ENCODE measurements at places on chromosomes 16 and 17.

DNA sequence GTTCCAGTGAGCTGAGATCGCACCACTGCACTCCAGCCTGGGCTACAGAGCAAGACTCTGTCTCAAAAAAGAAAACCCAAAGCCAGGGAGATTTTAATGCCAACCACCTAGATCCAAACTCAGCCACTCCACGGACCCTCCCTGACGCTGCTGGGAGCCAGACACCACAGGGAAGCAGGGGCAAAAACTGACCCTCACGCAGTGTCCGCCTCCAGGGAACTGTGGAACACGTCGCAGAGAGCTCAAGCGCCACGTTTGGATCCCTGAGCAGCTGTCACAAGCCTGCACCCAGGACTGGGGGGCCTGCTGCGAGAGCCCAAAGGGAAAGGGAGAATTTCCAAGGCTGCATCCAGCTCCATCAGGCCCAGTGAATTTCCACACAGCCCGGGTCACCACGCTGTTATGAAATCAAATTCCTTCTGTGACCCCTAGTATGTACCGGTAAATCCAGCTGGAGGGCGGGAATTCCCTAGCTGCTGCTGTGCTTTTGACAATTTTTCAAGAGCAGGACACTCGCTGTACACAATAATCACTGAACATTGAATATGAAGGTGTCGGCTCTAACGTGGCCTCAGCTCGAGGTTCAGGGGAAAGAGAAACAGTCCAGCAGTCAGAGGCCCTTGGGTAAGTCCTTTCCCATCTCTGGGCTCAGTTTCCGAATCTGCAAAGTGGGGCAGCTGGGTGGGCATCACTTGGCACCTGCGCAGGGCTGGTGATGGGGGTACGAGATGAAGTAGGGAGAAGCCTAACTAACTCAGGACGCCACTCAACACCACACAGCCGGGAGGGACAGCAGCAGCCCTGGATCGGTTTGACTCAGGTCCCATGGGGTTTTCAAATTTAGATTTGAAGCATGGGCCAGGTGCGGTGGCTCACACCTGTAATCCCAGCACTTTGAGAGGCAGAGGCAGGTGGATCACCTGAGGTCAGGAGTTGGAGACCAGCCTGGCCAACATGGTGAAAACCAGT lies 8.6 kb downstream of the CARHSP1 start:
- DNase-seq, result no peak

DNA sequence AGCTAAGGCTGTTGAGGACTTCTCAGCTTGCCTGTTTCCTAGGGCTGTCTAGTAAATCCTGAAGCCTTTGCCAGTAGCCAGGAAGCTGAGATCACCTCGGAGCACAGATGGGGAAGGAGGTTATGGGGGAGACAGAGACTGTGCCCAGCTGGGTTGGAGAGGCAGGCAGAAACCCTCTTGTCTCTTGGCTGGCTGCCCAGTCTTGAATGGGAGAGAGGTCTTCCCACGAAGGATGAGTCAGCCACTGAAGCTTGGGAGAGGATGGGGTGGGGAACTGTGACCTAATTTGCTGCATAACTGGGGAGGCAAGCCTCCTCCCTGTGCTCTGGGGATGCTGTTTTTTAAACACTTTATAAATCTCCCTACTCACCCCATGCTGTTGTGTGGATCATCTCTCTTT lies 69.8 kb downstream of the SHISA9 start:
- DNase-seq, result no peak

- no peak for DNase-seq
Measured at GRCh38 chr17:33888455-33888854, 366.6 kb upstream of the CCL2 start.

DNA sequence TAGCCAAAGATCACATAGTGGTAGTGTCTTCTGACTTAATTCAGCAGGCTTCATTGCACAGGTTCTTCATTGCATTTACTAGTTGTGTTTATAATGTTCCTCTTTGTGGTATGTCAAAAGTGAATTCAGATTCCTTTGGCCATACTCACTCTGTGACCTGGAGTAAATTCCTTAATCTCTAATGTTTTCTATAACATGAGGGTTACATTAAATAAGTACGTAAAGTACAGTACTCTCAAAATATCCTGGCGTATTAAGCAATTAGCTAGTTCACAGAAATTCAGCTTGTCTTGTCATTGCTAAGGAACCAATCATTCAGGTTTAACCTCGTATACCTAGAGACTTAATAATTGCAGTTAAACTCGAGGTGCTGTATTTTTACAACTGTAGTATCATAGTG lies 4.2 kb downstream of the RPS6KB1 start:
- DNase-seq, result no peak

- no peak for DNase-seq
Measured at GRCh38 chr16:12455287-12455798, 348.3 kb downstream of the CPPED1 start.

All from stimulated activated CD4-positive, alpha-beta T cell treated with anti-CD3 and anti-CD28 coated beads, Interleukin-15, amount 100 ng/mL, for 48 hours (primary cell).